Activated T-cell treated with anti-CD3 and anti-CD28 coated beads, Interleukin-2, amount 50 U/mL, for 24 hours (primary cell): ENCODE measurements at places on chromosomes 11 and 22.

DNA sequence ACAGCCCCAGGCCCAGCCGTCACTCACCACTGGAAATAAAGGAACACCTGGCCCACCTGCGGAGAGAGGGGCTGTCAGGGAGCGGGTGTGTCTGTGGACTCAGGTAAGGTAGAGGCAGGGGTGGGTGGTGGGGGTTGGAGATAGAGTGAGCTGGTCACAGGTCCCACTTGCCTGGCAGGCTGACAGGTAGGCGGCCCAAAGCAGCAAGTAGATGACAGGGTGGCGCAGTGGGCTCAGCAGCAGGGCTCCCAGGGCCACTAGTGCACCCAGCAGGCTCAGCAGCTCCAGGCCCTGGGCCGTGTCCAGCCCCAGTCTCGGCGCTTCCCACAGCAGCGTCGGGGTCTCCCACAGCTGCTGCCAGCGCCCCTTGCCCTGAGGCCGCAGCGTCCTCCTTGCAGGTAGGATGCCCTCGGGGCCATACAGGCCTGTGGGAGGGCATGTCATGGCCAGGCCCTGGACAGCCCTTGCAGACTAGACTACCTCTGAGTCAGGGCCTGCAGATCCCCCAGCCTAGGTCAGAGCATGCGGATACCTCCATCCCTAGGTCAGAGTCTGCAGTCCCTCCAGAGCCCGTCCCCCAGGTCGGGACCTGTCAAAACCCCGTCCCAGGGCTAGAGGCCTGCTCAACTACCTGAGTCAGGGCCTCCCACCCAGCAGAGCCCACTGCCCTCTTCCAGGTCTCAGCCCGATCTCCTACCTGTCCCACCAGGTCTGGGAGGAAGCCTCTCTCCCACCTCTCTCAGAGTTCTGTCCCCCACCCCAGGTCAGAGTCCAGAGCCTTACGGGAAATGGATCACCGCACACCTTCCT is 686 bp downstream of the LMF2 start:
- DNase-seq: no peak

DNA sequence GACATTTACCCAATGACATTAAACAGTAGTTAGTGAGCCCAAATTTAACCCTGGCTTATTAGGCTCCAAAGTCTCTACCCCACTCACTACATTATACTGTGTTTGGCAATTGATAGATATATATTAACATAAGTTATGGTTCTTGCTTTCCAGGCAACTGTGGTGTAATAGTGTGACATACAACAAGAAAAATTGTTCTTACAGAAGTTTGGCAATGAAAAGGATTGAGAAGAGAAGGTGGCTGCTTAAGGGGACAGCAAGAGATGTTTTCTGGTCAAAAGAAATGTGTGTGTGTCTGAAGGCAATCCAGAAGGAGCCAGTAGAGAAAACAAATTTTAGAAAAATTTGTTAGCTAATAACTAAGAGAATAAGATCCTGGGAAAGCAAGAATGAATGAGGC is 132.4 kb downstream of the SWAP70 start:
- DNase-seq: no peak

DNA sequence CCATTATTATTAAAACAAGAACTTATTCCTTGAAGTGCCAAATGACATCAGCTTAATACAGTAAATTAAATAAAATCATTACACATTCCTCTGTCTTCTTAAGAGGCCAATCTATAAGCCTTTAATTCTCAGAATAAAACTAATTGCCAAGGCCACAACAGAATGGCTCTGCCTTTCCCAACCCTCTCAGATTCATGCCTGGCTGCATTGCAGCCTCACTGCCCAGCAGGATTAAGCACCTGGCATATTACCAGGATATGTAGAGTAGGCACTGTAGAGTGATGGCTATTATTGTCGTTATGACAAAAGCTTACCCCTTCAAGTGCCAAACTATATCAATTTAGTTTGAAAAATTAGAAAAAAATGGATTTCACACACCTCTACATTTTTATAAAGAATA is 9.4 kb upstream of the CALCA start:
- no peak for DNase-seq

- DNase-seq: no peak
Observed at GRCh38 chr11:37804666-37805065, 1206.6 kb upstream of the RAG2 start.

DNA sequence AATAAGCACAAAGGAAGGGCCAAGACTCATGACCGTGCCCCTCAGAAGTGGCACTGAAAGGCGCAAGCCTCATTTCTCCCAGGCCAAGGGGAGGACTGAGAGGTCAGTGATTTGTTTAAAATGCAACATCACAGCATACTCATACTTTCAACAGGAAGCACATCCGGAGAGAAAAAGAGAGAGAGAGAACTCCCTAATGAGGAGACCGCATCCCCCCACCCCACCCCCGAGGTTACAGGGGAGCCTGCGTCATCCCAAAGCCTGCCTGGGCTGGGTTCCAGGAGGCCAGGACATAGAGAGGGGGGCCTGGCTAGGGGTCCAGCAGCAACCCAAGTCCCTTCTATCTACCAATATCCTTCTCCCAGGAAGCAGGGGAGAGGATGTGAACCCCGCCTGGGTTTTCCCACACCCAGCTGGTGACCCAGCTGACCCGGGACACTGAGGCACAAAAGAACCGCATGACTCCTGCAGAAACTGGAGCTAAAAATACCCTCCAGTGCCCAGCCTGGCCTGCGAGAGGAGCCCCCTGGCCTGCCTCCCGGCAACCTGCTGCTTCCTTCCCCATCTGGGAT is 3.8 kb downstream of the CSNK1E start:
- DNase-seq: no peak
